ENCODE measurements at places on chromosomes 1 and 21.

- DNase-seq = no peak
These were observed 11.4 kb upstream of the SLAMF1 start for GRCh38 chr1:160658162-160658813.

- no peak for DNase-seq
These were observed 31.4 kb upstream of the SLC35D1 start for GRCh38 chr1:67085326-67085725.

DNA sequence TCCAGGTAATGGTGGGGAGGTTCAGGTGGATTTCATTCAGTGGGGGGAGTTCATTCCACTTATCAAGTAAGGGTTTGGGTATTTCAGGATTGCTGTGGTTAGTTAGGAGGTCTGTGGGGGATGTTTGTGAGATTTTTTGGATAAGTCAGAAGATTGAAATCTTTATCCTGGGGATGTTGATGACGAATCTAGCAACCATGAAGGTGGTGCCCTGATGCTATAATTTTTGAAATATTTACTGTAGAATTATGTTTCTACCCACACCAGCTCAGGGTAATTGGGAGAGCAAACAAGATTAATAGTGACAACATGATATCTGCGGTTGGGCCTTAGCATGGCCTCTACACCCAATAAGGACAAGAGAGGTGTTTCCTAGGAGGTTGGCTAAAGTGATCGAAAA lies 28.3 kb downstream of the SUCO start:
- DNase-seq = no peak

DNA sequence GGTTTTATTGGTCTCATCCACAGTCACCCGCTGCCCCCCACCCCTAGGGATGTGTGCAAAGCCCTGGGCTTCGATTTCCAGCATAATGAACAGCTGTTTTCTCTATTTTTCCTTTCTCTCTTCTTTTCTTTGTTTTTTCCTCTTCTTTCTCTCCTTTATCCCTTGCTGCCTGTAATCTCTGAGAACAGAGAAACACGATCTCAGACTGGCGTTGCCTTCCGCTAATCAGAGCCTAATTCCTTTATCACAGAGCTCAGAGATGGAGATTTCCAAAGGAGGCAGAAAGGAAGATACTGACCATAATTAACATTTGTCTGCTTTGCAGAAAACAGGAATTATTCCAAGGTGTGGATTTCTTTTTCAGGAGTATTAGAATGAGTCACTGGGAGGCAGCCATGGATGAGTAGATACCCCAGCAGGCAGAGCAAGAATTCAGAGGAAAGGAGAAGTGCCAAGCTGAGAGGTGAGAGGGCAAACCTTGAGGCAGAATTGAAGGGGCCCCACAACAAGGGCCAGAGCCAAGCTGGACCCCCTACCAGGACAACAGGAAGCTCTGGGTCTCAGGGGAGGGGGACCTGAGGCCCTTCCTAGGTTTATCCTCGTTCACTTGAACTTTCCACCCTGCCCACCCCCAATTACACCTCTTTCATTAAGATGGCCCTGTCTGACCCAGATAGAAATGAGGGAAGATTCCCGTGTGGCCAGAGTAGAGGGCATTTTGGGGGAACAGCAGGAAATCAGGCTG lies 33.3 kb downstream of the MATN1 start:
- DNase-seq = no peak

GRCh38 chr1:155081472-155082300 lies 3.0 kb downstream of the EFNA3 start:
- no peak for DNase-seq

- DNase-seq = no peak
These were observed 838.8 kb upstream of the ADAMTS5 start for GRCh38 chr21:27805696-27806095.

DNA sequence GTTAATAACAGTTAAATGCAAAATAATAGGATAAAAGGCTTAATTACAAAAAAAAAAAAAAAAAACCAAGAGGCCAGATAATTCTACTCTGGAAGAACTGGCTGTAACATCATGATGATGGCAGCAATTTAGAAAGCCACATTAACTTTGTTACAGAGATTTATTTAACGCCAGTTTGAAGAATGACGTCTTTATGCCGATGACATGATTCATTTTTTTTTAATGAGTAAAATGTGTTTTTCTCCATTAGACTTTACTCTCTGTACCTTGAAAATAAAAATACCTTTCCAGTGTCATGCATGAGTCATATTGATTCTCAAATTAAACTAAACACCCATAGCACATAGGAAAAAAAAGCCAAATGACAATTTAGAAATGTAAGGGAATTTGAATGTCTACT lies 226.1 kb downstream of the RGS7 start:
- no peak for DNase-seq

DNA sequence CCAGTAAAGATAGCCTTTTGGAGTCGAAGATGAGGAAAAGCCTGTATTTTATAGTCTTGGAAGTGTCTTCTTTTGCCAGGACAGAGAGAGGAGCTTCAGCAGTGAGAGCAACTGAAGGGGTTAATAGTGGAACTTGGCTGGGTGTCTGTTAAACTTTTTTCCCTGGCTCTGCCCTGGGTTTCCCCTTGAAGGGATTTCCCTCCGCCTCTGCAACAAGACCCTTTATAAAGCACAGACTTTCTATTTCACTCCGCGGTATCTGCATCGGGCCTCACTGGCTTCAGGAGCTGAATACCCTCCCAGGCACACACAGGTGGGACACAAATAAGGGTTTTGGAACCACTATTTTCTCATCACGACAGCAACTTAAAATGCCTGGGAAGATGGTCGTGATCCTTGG lies at the start of gene VCAM1:
TSS of gene VCAM1 (plus strand) at position 253 of the 400 bp plus-strand sequence. CDS start at position 372, 119 bp downstream.
- no peak for DNase-seq

DNA sequence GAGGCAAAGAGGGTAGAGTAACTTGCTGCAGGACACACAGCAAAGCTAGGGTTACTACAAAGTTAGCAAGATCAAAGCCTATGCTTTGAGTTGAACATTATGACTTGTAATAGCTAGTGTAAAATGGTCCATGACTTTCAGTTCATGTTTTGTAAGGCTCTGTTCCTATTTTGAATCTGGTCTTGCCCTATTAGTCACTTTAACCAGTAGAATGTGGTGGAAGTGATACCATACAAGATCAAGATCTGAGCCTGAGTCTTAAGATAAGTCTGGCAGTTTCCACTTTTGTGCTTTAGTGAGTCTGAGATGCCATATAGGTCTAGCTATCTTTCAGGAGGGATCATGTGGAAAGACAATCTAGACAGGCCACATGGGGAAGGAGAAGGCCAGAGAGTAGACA lies 282.1 kb upstream of the BRINP3 start:
- no peak for DNase-seq

GRCh38 chr1:32200226-32201010 lies at the start of gene CCDC28B:
TSS of gene CCDC28B (plus strand) at chr1:32200595. CDS start at chr1:32201936, 1,341 bp downstream.
- no peak for DNase-seq

GRCh38 chr21:35925497-35925896 lies 134.8 kb downstream of the SETD4 start:
- no peak for DNase-seq

- no peak for DNase-seq
These were observed 14.7 kb downstream of the JUN start for GRCh38 chr1:58768971-58769808.
